Progenitor cell of endocrine pancreas (in vitro differentiated cells): ENCODE measurements at places on chromosomes 2 and 18. TPM values are rescaled to one million over a fixed set of nuclear protein-coding genes. Genes with fewer than 3 reads are reported as not detected.
A peak's percentile ranks its signal among the peaks of the same experiment; 100 is the strongest.

FSHR gene
- total RNA-seq: 0.44 and 0.74 TPM in 2 replicates

ADRA2B gene
- 0.69 and 0.91 TPM in 2 replicates for total RNA-seq

CDK15 gene
- 0.07 TPM in 1 of 2 replicates, not detected in the other for total RNA-seq

ALK gene
- total RNA-seq: 0.11 TPM in 1 of 2 replicates, not detected in the other

FRZB gene
- 38.2 and 45.5 TPM in 2 replicates for total RNA-seq

CAVIN2 gene
- total RNA-seq: 0.11 and 0.17 TPM in 2 replicates

SLC23A3 gene
- 1.7 and 2.8 TPM in 2 replicates for total RNA-seq

IGFBP5 gene
- 73.9 and 75.3 TPM in 2 replicates for total RNA-seq

GPBAR1 gene
- 9.1 and 9.7 TPM in 2 replicates for total RNA-seq

UGT1A10 gene
- total RNA-seq: not detected in 2 replicates

ACADL gene
- total RNA-seq: 0.38 and 0.55 TPM in 2 replicates

CLIP4 gene
- total RNA-seq: 13.7 and 16.0 TPM in 2 replicates

ECEL1 gene
- total RNA-seq: 2.0 and 2.9 TPM in 2 replicates

UGT1A3 gene
- not detected in 2 replicates for total RNA-seq

CNDP1 gene
- 0.29 and 0.38 TPM in 2 replicates for total RNA-seq

SMCHD1 gene
- total RNA-seq: 59.2 and 65.1 TPM in 2 replicates

ANKRD30BL gene
- not detected in 2 replicates for total RNA-seq

CTAGE1 gene
- not detected in 2 replicates for total RNA-seq

SPC25 gene
- total RNA-seq: 14.5 and 15.8 TPM in 2 replicates

SAG gene
- not detected in 2 replicates for total RNA-seq

DNA sequence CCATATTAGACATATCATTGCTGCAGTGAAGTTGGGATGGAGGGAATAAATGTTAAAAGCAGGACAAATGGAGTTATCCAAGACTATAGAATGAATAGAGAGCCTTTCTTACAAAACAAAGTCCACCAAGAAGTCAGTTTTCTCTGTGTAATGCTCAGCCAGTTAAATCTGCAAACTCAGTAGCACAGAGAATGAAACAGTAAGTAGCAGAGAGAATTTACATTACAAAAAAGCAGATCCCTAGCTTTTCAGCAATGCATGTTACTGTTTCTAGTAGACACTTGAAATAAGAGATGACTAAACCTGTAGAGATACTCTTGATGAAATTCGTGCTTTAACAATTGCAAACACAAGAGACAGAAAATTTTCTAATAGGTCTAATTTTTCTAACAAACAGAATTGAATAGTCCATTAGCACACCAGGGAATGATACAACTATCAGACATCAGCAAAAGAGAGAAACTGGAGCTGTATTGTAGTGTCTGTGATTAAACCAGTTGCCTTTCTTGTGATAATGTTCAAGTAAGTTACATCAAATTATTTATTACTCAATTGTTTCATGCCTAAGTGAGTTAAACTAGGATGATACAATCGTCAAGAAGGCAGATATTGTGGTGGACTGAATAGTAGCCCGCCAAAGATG lies 322.2 kb upstream of the DDX18 start:
- no peak overlapping the region for H3K4me3 ChIP-seq
- H3K4me1 ChIP-seq: no peaks in the 10 kb centered on the region
- DNase-seq: no peak
- peaks cover 11% of the 10 kb centered on the region for H3K36me3 ChIP-seq

- DNase-seq: no peak
- H3K4me1 ChIP-seq: peaks cover 7% of the 10 kb centered on the region
- H3K36me3 ChIP-seq: no peaks in the 10 kb centered on the region
- H3K4me3 ChIP-seq: no peak overlapping the region
Observed at GRCh38 chr2:216739035-216739434, 43.7 kb upstream of the IGFBP5 start.

GRCh38 chr2:177320596-177320995 lies 56.1 kb upstream of the NFE2L2 start:
- peaks cover 23% of the 10 kb centered on the region for H3K4me1 ChIP-seq
- H3K27ac ChIP-seq: no peak overlapping the region
- peaks cover 3% of the 10 kb centered on the region for H3K36me3 ChIP-seq
- no peaks in the 10 kb centered on the region for H3K27me3 ChIP-seq

GRCh38 chr2:8719528-8719927 lies 37.7 kb downstream of the ID2 start:
- no peak overlapping the region for H3K27ac ChIP-seq
- no peaks in the 10 kb centered on the region for H3K36me3 ChIP-seq
- H3K4me3 ChIP-seq: no peak overlapping the region
- no peak for DNase-seq
- H3K4me1 ChIP-seq: no peaks in the 10 kb centered on the region
- no peaks in the 10 kb centered on the region for H3K27me3 ChIP-seq

- H3K4me3 ChIP-seq: no peak overlapping the region
- no peaks in the 10 kb centered on the region for H3K36me3 ChIP-seq
- H3K4me1 ChIP-seq: peaks cover 1% of the 10 kb centered on the region
- peaks cover 6% of the 10 kb centered on the region for H3K27me3 ChIP-seq
Observed at GRCh38 chr18:55185391-55185790, 226.1 kb upstream of the CCDC68 start.

DNA sequence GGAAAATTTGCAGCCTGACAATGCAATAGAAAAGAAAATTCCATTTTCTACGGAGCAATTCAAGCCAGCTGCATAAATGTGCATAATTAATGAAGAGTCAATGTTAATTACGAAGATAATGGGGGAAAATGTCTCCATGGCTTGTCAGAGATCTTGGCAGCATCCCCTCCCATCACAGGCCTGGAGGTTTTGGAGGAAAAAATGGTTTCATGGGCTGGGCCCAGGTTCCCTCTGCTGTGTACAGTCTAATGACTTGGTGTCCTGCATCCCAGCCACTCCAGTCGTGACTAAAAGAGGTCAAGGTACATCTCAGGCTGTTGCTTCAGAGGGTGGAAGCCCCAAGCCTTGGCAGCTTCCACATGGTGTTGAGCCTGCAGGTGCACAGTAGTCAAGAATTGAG lies 779.7 kb downstream of the DCDC2C start:
- no peak overlapping the region for H3K27ac ChIP-seq
- DNase-seq: no peak
- H3K4me3 ChIP-seq: no peak overlapping the region

DNA sequence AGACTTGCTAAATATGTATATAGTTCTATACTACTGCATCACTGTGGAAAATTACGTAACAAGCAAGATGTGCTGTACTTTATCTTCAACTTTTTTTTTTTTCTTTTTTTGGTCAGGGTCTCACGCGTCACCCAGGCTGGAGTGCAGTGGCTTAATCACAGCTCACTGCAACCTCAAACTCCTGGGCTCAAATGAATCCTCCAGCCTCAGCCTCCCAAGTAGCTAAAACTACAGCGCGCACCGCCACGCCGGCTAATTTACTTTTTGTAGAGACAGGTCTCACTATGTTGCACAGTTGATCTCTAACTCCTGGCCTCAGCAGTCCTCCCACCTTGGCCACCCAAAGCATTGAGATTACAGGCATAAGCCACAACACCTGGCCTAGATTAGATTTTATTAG lies 68.0 kb downstream of the COX7A2L start:
- no peaks in the 10 kb centered on the region for H3K27me3 ChIP-seq
- H3K27ac ChIP-seq: no peak overlapping the region
- no peak overlapping the region for H3K4me3 ChIP-seq
- no peaks in the 10 kb centered on the region for H3K4me1 ChIP-seq
- peaks cover 24% of the 10 kb centered on the region for H3K36me3 ChIP-seq

DNA sequence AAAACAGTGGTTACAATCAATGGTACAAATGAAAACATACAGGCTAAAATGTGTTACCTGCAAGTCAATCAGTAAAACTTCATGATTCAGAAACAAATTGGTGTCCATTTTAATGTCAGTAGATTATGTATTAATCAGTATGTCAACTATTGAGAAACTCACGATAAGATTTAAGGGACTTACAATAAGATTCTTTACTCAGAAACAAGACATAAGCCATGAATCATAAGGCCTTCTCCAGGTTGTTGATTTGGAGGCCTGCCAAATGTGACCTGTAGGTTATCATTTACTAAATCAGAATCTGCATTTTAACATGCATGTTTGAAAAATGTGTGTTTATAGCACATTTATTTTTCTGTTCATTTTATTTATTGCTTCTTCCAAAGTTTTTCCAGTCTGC lies 623.1 kb downstream of the CCDC85A start:
- no peak overlapping the region for H3K4me3 ChIP-seq
- no peak overlapping the region for H3K27ac ChIP-seq
- no peak for DNase-seq
- no peaks in the 10 kb centered on the region for H3K36me3 ChIP-seq
- H3K27me3 ChIP-seq: no peaks in the 10 kb centered on the region

- H3K27me3 ChIP-seq: peaks cover 11% of the 10 kb centered on the region
- no peak for DNase-seq
- H3K4me3 ChIP-seq: no peak overlapping the region
- H3K4me1 ChIP-seq: peaks cover 8% of the 10 kb centered on the region
- H3K27ac ChIP-seq: no peak overlapping the region
Observed at GRCh38 chr18:74370115-74370514, 54.5 kb downstream of the C18orf63 start.

DNA sequence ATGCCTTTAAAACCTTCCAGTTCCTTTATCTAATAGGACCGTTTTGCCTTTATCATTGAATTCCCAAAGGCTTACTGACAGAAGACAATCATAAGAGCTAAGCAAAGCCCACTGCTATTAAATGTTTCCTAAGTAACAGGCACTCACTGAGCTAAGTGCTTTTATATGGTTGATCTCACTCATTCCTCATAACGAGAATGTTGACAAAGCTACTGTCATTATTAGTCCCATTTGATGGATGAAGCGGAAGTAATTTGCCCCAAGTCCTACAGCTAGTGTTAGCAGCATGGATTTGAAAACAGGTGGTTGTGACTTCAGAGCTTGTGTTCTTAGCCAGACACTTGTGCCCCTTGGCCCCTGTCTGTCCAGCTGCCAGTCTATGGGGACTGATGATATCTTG lies 134.8 kb upstream of the SERPINE2 start:
- H3K36me3 ChIP-seq: no peaks in the 10 kb centered on the region
- no peaks in the 10 kb centered on the region for H3K4me1 ChIP-seq
- H3K27me3 ChIP-seq: no peaks in the 10 kb centered on the region
- H3K4me3 ChIP-seq: no peak overlapping the region

- peak overlapping the region; percentile 71 for H3K27ac ChIP-seq
- no peak overlapping the region for H3K4me3 ChIP-seq
- peaks cover 17% of the 10 kb centered on the region for H3K4me1 ChIP-seq
- H3K36me3 ChIP-seq: peaks cover 17% of the 10 kb centered on the region
Observed at GRCh38 chr2:43426305-43427031, 169.4 kb downstream of the THADA start.

DNA sequence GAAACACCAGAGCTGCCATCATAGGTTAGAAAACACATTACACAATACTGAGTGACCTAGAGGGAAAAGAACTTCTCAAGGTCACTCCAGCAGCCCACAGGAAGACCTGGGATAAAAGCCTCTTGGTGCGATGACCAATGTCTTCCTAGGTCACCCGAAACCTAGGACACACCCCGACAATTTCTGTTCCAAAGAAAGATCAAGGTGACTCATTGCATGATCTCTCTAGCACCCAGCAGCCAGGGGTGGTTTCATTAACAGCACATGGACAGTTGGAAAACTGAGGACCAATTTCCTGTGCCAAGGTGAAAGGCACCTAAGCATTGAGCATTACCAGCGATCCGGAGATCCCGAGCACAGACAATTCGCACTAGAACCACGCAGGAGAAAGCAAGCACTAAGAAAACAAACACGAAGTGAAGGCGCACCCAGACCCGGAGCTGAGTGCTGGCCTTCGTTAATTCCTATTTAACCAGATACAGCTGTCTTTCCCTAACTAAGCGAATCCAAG lies 1.5 kb downstream of the CACNB4 start:
- no peaks in the 10 kb centered on the region for H3K36me3 ChIP-seq
- peak overlapping the region; percentile 85 for H3K4me3 ChIP-seq
- DNase-seq: no peak
- peaks cover 7% of the 10 kb centered on the region for H3K4me1 ChIP-seq

DNA sequence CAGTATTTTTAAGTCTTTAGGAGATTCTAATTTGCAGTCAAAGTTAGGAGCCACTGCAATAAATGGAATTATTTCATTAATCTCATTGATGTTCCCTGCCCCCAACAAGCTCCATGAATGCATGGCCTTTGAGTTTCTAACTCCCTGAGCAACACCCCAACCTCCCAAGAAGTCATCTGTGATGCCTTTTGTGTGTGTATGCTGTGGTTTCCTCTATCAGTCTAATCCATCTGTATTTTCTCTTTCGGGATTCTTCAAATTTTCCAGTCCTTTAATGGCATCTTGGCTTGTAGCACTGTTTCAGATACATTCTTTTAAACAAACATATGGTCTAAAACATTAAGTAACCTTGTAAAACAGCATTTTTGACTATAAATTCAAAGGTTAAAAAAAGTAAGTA lies 16.8 kb downstream of the SERPINB10 start:
- H3K4me3 ChIP-seq: no peak overlapping the region
- peaks cover 1% of the 10 kb centered on the region for H3K4me1 ChIP-seq
- peaks cover 24% of the 10 kb centered on the region for H3K27me3 ChIP-seq
- H3K36me3 ChIP-seq: no peaks in the 10 kb centered on the region

GRCh38 chr2:36960005-36960675 lies 6.2 kb downstream of the STRN start:
- H3K27me3 ChIP-seq: no peaks in the 10 kb centered on the region
- no peak overlapping the region for H3K4me3 ChIP-seq
- H3K27ac ChIP-seq: no peak overlapping the region
- H3K36me3 ChIP-seq: peaks cover 4% of the 10 kb centered on the region
- no peak for DNase-seq

- no peaks in the 10 kb centered on the region for H3K4me1 ChIP-seq
- no peak overlapping the region for H3K4me3 ChIP-seq
- H3K27me3 ChIP-seq: peaks cover 27% of the 10 kb centered on the region
- no peak for DNase-seq
- no peak overlapping the region for H3K27ac ChIP-seq
- H3K36me3 ChIP-seq: no peaks in the 10 kb centered on the region
Observed at GRCh38 chr2:1900732-1901131, 156.4 kb upstream of the PXDN start.

- no peaks in the 10 kb centered on the region for H3K27me3 ChIP-seq
- H3K4me1 ChIP-seq: peaks cover 3% of the 10 kb centered on the region
- DNase-seq: no peak
- no peak overlapping the region for H3K27ac ChIP-seq
- no peak overlapping the region for H3K4me3 ChIP-seq
Observed at GRCh38 chr18:22368021-22368420, 49.7 kb downstream of the CTAGE1 start.

DNA sequence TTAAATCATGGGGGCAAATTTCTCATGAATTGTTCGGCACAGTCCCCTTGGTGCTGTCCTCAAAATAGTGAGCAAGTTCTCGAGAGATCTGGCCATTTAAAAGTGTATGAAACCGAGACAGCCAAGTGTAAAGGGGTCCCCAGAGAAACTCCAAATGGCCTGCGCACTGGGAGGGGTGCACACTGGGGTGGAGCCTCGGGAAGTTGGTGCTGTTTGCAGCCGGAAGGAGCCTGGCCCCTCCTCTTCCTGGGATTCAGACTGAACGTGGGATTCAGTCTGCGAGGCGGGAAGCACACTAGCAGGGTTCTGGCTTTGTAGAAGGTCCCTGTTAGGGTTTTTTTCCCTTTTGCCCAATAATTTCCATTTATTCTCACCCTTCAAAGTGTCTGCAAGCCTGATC lies 48.8 kb downstream of the RABL2A start:
- H3K4me1 ChIP-seq: no peaks in the 10 kb centered on the region
- DNase-seq: no peak
- no peak overlapping the region for H3K4me3 ChIP-seq
- no peaks in the 10 kb centered on the region for H3K36me3 ChIP-seq

- no peak overlapping the region for H3K4me3 ChIP-seq
- DNase-seq: no peak
- no peak overlapping the region for H3K27ac ChIP-seq
- no peaks in the 10 kb centered on the region for H3K36me3 ChIP-seq
Observed at GRCh38 chr18:59870623-59871130, 29.1 kb upstream of the PMAIP1 start.
